ENCODE measurements at places on chromosomes 7 and 10.

GRCh38 chr7:139643951-139644585 is 120.6 kb downstream of the CLEC2L start:
- no peak for DNase-seq

DNA sequence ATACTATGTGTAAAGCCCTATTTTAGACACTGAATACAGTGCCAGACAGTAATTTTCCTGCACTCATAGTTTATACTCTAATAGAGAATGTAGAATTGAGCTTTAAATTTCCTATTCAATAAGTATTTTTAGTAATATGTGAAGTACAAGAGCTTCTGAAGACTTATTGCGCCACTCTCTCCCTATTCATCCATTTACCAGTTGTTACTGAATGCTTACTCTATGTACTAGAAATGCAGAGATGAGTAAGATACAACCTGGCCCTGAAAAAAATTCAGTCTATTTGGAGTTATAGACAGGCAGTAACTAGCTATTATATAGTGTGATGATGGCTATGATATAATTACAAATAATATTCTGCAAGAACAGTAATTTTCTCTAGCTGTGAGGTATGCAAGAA is 98.8 kb downstream of the ADK start:
- DNase-seq = no peak

- peak; percentile 74 for DNase-seq
Measured at GRCh38 chr7:2929321-2930201, 85.5 kb upstream of the GNA12 start.

- no peak for DNase-seq
Measured at GRCh38 chr10:95201736-95202135, 7.7 kb downstream of the ACSM6 start.

- DNase-seq = peak; percentile 5
Measured at GRCh38 chr10:123912466-123912865, 20.9 kb upstream of the CPXM2 start.

DNA sequence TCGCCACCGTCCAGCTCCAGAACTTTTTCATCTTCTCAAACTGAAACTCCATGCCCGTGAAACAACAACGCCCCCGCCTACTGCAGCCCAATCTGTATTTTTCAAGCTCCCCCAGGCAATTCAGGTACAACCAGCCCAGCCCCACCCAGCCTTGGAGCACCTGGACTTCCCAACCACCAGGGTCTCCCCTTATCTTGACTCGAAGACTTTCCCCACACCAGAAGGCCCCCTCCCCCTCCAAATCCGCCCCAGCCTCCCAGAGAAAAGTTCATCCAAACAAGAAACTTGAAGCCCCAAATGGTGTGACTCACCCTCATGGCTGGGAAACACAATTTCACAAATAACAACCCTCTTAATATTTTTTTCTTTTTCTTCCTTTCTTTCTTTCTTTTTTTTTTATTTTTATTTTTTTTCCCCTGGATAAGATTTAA is 10.6 kb downstream of the ZCCHC24 start:
- no peak for DNase-seq

DNA sequence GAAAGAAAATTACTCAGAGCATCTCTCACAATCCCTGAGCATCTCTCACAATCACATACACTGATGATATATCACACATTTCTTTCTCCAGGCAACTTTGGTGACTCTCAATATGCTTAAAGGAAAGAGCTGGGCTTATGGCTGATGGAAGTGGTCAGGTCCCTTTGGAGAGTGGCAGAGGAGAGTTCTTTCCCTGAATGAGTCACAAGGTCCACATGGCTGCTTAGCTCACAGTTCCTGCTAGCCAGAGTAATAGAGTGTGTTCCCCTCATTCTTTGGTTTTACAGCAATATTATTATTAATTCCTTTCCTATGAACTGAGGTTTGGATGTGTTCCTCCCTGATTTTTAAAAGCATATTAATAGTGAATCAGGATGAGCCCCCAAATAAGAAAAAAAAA is 287.4 kb downstream of the C7orf25 start:
- DNase-seq = no peak

DNA sequence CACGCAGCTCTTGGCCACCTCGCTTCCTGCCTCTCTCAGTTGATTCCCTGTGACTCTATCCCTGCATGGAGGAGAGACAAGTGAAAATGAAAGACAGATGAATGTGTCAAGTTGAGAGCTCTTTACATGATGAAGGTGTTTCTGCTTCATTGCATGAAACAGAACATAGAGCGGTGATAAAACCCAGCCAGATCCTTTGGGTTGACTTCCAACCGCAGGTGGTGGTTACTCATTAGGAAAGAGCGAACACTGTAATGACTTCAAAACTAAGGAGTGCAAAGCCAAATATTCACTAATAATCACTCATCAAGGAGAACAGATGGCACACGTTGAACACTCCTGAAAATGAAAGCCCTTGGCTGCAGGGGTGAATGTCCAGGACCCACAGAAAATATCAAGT is 31.8 kb upstream of the WDR11 start:
- DNase-seq = no peak

GRCh38 chr7:120691915-120692314 is 166.0 kb downstream of the TSPAN12 start:
- no peak for DNase-seq

GRCh38 chr7:149797771-149798170 is 24.4 kb upstream of the ZNF467 start:
- DNase-seq = no peak

DNA sequence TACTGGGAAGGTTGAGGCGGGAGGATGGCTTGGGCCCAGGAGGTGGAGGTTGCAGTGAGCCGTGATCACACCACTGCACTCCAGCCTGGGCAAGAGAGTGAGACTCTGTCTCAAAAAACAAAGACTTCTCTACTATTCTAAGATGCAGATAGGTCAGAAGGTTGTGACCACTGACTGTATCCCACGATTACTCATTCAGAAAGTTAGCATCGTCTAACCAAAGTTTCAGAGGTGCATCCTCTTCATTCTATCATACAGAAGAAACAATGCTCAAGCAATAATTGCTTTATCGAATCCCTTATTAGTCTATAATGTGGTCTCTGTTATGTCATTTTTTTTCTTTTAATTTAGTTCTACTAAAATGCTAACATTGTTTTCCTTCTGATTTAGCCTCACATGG is 348.7 kb upstream of the LRGUK start:
- DNase-seq = no peak

DNA sequence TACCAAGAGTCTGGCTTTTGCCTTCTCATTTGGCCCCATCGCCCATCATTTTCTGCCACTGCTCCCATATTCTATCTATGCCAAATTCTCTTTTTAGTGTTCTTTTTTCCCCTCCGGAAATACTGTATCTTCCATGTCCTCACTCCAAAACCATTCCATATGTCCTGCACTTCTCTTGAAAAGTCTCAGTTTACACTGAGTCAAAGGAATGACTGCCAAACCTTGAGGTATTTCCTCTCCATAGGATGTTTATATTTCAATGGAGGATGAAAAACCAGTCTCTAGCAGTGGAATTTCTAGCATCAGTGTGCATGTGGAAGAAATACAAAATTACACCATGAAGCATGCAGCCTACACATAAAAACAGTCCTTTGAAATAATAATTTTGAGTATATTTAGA is 121.4 kb upstream of the PHYHIPL start:
- DNase-seq = no peak

- DNase-seq = no peak
Measured at GRCh38 chr7:155144371-155144770, 74.2 kb downstream of the HTR5A start.

GRCh38 chr10:69382382-69383117 is 34.2 kb downstream of the TACR2 start:
- no peak for DNase-seq

- no peak for DNase-seq
Measured at GRCh38 chr10:83212632-83213334, 926.5 kb upstream of the GHITM start.

- DNase-seq = no peak
Measured at GRCh38 chr7:77407906-77408305, 8.2 kb downstream of the GSAP start.

- no peak for DNase-seq
Measured at GRCh38 chr7:108103558-108104298, 26.4 kb downstream of the LAMB4 start.

DNA sequence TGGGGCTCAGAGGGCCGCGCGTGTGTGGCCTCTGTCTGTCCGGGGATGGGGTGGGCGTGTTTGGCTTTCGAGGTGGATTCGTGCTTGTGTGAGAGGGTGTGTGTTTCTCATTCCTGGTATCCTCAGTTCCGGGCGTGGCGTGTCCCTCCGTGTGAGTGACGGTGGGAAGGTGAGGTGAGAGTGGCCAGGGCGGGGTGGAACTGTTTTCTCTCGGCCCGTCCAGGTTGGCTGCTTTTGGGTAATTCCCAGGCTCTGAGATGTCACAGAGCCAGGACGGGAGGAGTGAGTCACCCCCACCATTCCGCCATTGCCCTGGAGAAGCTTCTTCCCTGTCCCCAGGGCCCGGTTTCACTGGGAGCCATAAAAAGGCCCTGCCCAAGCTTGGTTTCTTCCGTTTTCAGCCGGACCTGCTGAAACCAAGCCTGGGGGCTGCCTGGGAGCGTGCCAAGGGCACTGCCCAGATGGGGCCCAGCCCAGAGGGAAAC is 21.3 kb upstream of the CLDN4 start:
- no peak for DNase-seq
